CD4-positive, alpha-beta T cell (primary cell): ENCODE measurements at places on chromosomes 1 and 21. TPM values are rescaled to one million over a fixed set of nuclear protein-coding genes. Genes with fewer than 3 reads are reported as not detected.

GRCh38 chr1:64959986-64960385 is 6.4 kb downstream of the JAK1 start:
- no peak overlapping the region for H3K4me3 ChIP-seq
- no peaks in the 10 kb centered on the region for H3K27me3 ChIP-seq
- H3K36me3 ChIP-seq: no peaks in the 10 kb centered on the region
- peaks cover 69% of the 10 kb centered on the region for H3K4me1 ChIP-seq

- no peak overlapping the region for H3K27ac ChIP-seq
- H3K4me1 ChIP-seq: no peaks in the 10 kb centered on the region
- DNase-seq: peak; percentile 3
- H3K36me3 ChIP-seq: no peaks in the 10 kb centered on the region
- peaks cover 24% of the 10 kb centered on the region for H3K27me3 ChIP-seq
- no peak overlapping the region for H3K4me3 ChIP-seq
Observed at GRCh38 chr1:41282679-41283317, 40.7 kb upstream of the SCMH1 start.

- no peaks in the 10 kb centered on the region for H3K36me3 ChIP-seq
- H3K27ac ChIP-seq: no peak overlapping the region
- H3K27me3 ChIP-seq: no peaks in the 10 kb centered on the region
- no peak for DNase-seq
- no peaks in the 10 kb centered on the region for H3K4me1 ChIP-seq
- H3K4me3 ChIP-seq: no peak overlapping the region
Observed at GRCh38 chr1:59453297-59453968, 156.5 kb downstream of the FGGY start.

HMGB4 gene
- not detected for total RNA-seq

- H3K27ac ChIP-seq: peak overlapping the region; percentile 90
- peaks cover 8% of the 10 kb centered on the region for H3K4me1 ChIP-seq
- H3K27me3 ChIP-seq: no peaks in the 10 kb centered on the region
- H3K36me3 ChIP-seq: no peaks in the 10 kb centered on the region
- DNase-seq: peak; percentile 6
- peak overlapping the region; percentile 96 for H3K4me3 ChIP-seq
Observed at GRCh38 chr1:184753608-184754475, 816 bp downstream of the EDEM3 start.

GRCh38 chr1:52552505-52553361 is at the start of gene TUT4:
TUT4 (minus strand) TSS chr1:52553092; CDS start chr1:52526280, 26,812 bp downstream.
- peak within 1 kb of the TSS; percentile 91 for H3K27ac ChIP-seq
- peak within 1 kb of the TSS; percentile 92 for H3K4me3 ChIP-seq
- H3K27me3 ChIP-seq: no peaks in the 10 kb centered on the region
- peaks cover 18% of the 10 kb centered on the region for H3K4me1 ChIP-seq
- peak; percentile 81 for DNase-seq

DNA sequence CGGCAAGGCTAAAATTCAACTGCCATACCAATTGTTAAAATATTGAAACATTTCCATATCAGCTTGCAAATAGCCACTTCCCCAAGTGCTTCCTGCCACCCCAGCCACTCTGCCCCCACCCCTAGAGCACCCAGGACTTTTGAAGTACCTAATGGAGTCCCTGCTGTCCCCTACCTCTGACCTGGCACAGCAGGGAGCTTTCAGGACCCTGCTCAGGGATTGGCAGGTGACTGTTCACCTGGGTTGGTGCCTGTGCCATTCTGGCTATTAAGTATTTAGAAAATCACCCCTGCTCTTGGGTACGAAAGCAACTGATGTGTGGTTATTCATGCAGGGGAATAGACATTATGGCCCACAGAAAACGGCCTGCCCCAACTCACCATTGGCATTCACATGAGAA is 9.1 kb upstream of the HPCAL4 start:
- H3K36me3 ChIP-seq: no peaks in the 10 kb centered on the region
- no peak overlapping the region for H3K4me3 ChIP-seq
- no peak for DNase-seq
- H3K4me1 ChIP-seq: no peaks in the 10 kb centered on the region
- H3K27ac ChIP-seq: no peak overlapping the region

GRCh38 chr1:28470146-28470545 is 35.7 kb upstream of the RCC1 start:
- no peaks in the 10 kb centered on the region for H3K4me1 ChIP-seq
- no peak overlapping the region for H3K27ac ChIP-seq
- no peak overlapping the region for H3K4me3 ChIP-seq
- H3K27me3 ChIP-seq: no peaks in the 10 kb centered on the region
- H3K36me3 ChIP-seq: peaks cover 45% of the 10 kb centered on the region
- no peak for DNase-seq

CELA3A gene
- total RNA-seq: not detected

- no peak for DNase-seq
- H3K27me3 ChIP-seq: no peaks in the 10 kb centered on the region
- no peak overlapping the region for H3K27ac ChIP-seq
- no peaks in the 10 kb centered on the region for H3K36me3 ChIP-seq
Observed at GRCh38 chr1:180266275-180267210, 36.5 kb downstream of the LHX4 start.

ADAM15 gene
- 17.2 TPM for total RNA-seq

ALX3 gene
- not detected for total RNA-seq
